ENCODE measurements at places on chromosomes 6 and 20.
A peak's percentile ranks its signal among the peaks of the same experiment; 100 is the strongest.

GRCh38 chr20:61385731-61386130 is 133.7 kb downstream of the CDH4 start:
- no peak for DNase-seq

- no peak for DNase-seq
Measured at GRCh38 chr6:106866875-106867658, 107.5 kb downstream of the CD24 start.

GRCh38 chr20:5788385-5788895 is 38.2 kb downstream of the SHLD1 start:
- DNase-seq: peak; percentile 51

DNA sequence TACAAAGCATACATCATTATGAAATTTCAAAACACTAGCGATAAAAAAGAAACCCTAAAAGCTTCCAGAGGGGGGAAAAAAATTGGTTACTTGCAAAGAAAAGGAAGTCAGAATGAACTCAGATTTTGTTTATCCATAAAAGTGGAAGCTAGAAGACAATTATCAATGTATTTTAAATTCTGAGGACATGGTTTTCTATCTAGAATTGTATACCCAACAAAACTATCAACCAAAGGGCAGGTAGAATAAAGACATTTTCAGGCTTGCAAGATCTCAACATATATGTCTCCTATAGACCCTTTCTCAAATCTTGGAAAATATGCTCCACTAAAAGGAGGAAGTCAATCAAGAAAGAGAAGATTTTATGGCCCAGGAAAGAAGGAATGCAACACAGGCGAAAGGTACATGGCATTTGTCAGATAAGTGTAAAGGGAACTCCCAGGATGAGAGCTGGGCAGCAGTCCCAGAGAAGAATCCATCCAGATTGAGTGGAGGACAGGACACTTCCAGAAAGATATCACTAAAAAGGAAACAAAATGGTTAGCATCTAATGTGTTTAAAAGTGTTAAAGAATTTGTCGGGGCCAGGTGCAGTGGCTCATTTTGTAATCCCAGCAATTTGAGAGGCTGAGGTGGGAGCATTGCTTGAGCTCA is 45.4 kb upstream of the ZFAND3 start:
- DNase-seq: no peak

- DNase-seq: no peak
Measured at GRCh38 chr20:15703171-15703911, 869.9 kb downstream of the KIF16B start.

- DNase-seq: no peak
Measured at GRCh38 chr6:19231878-19232561, 605.1 kb upstream of the ID4 start.

GRCh38 chr6:7414811-7415210 is 25.2 kb downstream of the RIOK1 start:
- DNase-seq: no peak

- no peak for DNase-seq
Measured at GRCh38 chr6:106568530-106568929, 60.8 kb downstream of the RTN4IP1 start.

DNA sequence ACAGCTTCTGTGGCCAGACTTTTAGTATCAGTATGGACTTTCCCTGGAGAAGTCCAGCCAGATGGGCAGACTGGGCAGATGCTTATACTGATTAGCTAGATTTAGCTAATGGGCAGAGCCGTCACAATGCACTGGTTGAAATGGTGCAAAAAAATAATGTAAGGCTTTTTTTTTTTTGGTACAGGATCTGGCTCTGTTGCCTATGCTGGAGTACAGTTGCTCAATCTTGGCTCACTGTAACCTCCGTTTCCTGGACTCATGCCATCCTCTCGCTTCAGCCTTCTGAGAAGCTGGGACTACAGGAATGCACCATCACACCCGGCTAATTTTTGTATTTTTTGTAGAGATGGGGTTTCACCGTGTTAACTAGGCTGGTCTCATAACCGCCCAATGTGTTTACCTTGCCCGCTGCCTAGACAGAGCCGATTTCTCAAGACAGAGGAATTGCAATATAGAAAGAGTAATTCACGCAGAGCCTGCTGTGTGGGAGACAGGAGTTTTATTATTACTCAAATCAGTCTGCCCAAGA is 16.4 kb upstream of the KIFC1 start:
- no peak for DNase-seq

All from stimulated activated CD4-positive, alpha-beta T cell treated with anti-CD3 and anti-CD28 coated beads, Interleukin-15, amount 100 ng/mL, for 1 hour (primary cell).